ENCODE measurements at places on chromosomes 11 and 22.

GRCh38 chr11:133235381-133235780 lies 296.9 kb downstream of the OPCML start:
- no peak for DNase-seq

DNA sequence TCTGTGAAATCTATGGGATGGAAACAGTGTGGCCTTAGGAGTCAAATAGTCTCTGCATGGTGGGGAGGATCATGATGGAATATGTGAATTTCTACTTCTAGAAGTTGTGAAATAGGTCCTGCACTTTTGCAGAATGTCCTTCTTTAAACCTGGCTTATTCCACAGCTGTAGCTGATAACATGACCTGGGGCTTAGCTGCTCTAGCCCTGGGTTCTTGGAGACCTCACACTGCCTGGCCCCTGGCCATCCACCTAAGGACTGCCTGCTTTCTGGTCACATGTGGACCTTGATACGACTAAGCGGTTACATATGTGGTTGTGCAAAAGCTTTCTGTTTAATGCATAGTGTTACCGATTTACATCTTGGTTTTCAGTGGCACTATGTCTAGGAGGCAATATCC lies 88.2 kb downstream of the SWAP70 start:
- no peak for DNase-seq

DNA sequence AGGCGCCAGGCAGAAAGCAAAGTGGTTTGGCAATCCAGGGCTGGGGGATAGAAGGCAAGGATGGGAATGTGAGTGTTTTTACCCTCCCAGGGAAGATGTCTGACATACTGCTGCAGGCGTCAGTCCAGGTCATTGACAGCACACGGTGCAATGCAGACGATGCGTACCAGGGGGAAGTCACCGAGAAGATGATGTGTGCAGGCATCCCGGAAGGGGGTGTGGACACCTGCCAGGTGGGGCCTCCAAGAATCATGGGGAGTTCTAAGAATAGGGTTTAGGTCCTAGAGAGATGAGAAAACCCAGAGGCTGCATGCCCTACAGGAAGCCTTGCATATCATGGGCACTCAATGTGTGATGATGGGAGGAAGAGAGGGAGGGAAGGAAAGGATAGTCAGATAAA lies 28.3 kb upstream of the SMIM35 start:
- DNase-seq, result no peak

GRCh38 chr11:74783241-74783871 lies 34.7 kb downstream of the RNF169 start:
- DNase-seq, result no peak

- no peak for DNase-seq
These were observed 363.7 kb upstream of the SYN3 start for GRCh38 chr22:33421859-33422258.

DNA sequence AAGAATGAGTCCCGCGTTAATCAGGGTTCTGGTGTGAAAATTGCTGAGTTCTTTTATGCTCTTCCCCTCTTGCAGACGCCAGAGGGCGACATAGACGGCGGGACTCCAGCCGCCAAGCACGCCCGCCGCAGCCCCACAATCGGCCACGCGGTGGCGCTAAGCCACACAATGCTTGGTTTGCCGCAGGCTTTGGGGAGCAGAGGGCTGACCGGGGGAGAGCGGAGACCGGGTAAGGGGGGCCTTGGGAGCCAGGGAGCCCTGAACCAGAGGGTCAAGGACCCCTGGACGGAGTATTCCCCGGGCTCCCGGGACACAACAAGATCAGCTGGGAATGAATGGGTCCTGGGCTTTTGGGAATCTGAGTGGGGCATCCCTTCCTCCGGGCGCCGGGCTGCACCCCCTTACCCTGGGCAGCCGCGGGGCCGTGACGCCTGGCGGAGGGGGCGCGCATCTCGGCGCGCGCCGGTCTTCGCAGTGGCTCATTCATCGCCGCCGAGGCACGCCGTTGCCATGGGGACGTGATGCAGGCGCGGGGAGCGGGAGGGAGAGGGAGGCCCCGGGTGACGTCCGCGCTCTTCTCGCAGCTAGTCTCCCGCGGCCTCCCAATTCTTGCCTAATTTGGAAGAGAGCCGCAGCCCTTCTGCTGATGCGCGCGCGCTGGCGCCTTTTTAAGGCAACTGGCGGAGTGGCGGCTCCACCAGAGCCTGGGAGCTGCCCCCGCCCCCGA lies 12.2 kb upstream of the NPAS4 start:
- peak; percentile 88 for DNase-seq

- DNase-seq, result no peak
These were observed 2.4 kb upstream of the MGAT3 start for GRCh38 chr22:39454385-39454871.

GRCh38 chr11:64355078-64355940 lies 3.7 kb upstream of the RPS6KA4 start:
- peak; percentile 58 for DNase-seq

DNA sequence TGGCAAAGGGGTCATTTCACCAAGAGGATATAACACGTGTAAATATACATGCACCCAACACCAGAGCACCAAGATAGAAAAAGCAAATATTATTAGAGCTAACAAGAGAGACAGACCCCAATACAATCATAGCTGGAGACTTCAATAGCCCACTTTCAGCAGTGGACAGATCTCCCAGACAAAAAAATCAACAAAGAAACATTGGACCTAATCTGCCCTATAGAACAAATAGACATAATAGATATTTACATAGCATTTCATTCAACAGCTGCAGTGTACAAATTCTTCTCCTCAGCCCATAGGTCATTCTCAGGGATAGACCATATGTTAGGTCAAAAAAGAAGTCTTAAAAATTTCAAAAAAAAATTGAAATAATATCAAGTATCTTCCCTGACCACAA lies 312.8 kb downstream of the TTC28 start:
- DNase-seq, result no peak

GRCh38 chr11:129067454-129067853 lies 124.7 kb downstream of the ARHGAP32 start:
- DNase-seq, result no peak

GRCh38 chr11:124976531-124976930 lies 22.5 kb downstream of the CCDC15 start:
- DNase-seq, result no peak

DNA sequence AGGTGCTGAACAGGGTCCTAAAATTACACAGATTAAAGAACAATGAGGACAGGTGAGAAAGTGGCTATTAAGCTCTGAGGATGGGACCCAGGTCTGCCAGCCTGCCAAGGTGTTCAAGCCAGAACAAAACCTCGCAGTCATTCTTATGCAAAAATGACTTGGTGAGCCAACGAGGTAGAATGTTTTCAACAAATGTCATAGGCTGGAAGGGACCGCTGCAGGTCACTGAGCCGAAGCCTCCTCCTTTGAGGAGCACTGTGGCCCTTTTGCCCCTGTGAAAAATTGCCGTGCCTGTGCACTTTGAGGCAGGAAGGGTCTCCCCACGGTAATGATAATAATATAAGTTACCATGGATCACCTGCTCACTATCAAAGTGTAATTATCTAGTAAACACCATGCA lies 216.2 kb downstream of the DSCAML1 start:
- no peak for DNase-seq

GRCh38 chr22:29352778-29353177 lies 35.6 kb downstream of the AP1B1 start:
- DNase-seq, result no peak

DNA sequence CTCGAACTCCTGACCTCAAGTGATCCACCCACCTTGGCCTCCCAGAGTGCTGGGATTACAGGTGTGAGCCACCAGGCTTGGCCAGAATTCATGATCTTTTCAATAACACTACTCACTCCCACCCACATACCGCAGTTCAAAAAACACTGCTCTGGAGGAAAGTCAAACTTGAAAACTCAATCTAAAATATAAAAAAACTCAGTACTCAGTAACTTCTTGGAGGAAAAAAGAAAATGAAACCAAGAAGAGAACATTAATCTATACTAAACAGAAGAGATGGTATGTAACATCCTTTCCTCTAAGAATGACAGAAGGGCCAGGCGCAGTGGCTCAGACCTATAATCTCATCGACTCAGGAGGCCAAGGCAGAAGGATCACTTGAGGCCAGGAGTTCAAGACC lies 58.3 kb downstream of the MRTFA start:
- DNase-seq, result no peak

DNA sequence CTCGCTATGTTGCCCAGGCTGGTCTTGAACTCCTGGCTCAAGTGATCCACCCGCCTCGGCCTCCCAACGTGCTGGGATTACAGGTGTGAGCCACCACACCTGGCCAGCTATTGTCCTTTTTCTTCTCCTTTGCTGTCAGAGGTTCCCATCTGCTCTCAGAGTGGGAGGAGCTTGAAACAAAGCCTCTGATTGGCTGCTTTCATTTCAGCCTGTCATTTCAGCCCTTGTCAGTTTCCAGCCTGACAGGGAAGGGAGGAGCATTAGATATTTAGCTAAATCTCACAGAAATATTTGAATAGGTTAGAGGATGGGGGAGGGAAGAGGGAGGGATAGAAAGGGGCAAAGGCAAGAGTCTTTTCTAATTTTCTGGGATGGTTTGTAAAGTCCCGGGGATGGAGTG lies 8.7 kb downstream of the SLC22A6 start:
- no peak for DNase-seq

GRCh38 chr22:29782061-29782845 lies 15.1 kb downstream of the UQCR10 start:
- DNase-seq, result no peak

DNA sequence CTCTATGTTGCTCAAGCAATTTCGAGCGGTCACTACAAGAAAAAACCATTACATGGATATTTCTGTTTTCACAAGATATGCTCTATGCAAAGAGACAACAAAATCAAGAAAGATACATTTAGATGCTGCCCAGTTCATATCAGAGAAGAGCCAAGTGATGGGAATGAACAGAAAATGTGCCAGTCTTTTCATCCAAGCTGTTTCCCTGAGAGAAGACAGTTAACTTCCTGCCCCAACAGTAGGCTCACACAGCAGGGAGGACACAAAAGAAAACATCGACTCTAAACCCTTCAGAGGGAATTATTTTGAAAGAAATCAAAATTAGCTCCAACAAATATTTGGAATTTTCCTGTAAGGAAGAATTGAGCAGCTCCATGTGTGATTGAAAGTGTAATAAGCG lies 11.6 kb downstream of the JAML start:
- DNase-seq, result no peak

- DNase-seq, result no peak
These were observed 39.3 kb downstream of the ETS1 start for GRCh38 chr11:128547946-128548648.

- DNase-seq, result no peak
These were observed 24.2 kb upstream of the UCP3 start for GRCh38 chr11:74033046-74033445.

DNA sequence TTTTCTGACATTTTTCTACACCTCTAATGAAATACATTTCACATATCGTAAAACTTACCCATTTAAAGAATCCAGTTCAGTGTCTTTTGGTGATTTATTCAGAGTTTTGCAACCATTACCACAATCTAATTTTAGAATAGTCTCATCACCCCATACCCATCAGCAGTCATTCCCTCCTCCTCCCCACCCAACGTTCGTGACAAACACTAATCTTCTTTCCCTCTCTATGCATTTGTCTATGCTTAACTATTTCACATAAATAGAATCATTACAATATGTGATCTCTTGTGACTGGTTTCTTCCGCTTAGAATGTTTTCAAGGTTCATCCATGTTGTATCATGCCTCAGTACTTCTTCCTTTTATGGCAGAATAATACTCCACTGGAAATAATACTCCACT lies 9.5 kb downstream of the TTC28 start:
- no peak for DNase-seq

DNA sequence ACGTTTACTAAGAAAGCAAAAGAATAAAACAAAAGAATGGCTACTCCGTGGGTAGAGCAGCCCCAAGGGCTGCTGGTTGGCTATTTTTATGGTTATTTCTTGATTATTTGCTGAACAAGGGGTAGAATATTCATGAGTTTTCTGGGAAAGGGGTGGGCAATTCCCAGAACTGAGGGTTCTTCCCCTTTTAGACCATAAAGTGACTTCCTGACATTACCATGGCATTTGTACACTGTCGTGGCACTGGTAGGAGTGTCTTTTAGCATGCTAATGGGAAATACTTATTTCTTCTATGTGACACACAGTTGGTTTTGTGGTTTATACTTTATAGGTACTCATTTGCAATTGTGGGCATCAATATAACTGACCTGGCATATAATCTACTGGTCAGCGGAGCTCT lies 56.3 kb downstream of the SLN start:
- no peak for DNase-seq

Data from activated B cell treated with CpG ODN at 0.5 μM for 24 hours (primary cell).